ENCODE measurements at places on chromosomes 4 and X.

DNA sequence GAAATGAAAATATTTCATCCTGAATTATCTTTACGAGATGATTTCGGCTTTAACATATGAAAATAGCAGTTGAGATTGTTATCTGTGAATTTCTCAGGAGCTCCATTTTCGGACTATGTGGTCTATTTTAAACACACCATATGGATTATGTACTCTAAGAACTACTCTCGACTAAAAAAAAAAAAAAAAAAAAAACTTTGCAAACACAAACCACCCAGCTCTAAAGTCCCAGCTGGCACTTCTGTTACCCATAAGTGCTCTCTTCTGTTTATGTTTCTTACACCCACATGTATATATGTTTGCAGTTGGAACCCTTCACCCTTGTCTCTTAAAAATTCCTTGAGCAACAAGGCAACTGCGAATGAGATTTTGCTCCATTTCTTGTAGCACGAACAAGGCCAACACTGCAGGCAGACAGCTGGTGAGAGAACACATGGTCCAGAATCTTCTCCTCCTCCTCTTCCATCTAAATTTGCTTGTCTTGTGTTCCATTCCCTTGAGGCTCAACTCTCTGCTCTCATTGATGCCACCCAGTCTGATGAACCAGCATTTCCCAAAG lies 172.7 kb upstream of the HCCS start:
- no peak for DNase-seq

DNA sequence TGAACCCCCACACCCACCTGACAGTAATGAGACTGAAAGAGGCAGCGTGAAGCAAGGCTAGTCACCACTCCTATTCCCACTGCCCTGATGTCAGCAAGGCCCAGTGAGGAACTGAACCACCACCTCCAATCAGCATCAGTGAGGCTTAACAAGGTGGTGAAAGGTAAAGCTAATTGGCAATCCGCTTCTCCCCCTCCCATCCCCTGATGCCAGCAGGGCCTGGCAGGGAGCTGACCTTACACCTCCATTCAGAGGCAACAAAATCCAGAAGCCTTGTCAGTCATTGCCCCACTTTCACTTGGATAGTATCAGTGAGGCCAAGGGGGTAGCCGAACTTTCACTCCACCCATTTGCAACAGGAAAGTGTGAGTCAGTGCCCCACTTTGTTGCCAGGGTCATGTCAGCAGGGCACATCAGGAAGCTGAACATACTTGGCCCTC lies 60.8 kb downstream of the AWAT2 start:
- peak; percentile 2 for DNase-seq

DNA sequence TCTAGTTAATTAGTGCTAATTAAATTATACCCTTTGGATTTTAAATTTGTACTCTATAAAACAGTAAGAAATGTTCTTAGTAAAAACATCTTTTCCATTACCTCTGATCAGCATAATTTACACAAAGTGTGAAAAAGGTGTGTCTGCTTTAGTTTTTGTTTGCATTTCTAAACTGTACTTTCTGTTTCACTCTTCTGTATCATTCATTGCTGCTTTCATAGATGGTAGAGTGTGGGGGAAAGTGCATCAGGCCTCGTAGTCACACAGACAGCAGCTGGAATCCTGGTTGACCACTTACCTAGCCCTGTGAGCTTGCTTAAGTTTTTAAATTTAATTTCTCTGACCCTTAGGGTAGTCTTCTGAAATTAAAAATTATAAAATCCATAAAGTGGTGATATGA lies 275.4 kb upstream of the PITX2 start:
- no peak for DNase-seq

- DNase-seq, result no peak
Observed at GRCh38 chrX:145848448-145848847, 30.8 kb downstream of the SLITRK2 start.

DNA sequence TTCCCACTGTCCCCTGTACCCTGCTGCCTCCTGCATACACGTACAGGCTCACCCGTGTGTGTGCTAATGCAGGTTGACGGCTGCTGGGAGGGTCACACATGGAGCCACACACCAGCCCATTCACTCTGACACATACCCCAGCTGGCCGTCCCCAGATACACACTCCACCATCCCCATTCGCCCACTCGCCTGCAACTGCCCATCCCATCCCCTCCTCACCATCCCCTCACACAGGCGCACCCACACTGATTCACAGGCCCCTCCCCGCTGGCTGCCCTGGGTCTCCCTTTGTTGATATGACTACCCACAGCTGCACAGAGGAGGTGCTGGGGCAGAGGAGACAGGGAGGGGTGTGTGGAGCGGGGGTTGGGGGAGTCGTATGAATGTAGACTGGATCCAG lies 25.7 kb downstream of the PJA1 start:
- no peak for DNase-seq

- DNase-seq, result no peak
Observed at GRCh38 chr4:108454227-108454626, 166.1 kb upstream of the RPL34 start.

GRCh38 chr4:36211084-36211483 lies 33.2 kb downstream of the ARAP2 start:
- DNase-seq, result no peak

DNA sequence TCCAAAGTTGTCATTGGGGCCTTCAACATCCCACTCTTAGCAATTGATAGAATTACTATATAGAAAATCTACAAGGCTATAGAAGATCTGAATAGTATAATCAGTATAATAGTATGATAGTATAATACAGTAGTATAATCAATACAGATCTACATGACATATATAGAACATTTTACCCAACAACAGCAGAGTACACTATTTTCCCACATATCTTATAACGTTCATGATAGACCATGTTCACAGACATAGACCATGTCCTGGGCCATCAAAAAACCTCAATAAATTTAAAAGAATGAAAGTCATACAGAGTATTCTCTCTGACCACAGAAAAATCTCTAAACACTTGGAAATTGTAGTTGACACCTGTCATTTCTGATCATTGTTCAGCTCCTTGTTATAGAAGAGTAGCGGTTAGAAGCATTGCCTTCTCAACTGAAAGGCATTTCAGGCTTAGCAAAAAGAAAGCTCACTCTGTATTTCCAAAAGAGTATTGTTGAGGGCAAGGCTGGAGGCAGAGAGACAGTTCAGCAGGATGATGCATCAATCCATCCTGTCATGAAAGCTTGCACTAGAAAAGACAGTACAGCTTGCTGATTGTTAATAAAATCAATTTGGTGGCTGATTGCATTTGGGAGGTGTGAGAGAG lies 38.8 kb upstream of the ARMCX5 start:
- DNase-seq, result no peak

- DNase-seq, result peak; percentile 9
Observed at GRCh38 chr4:78691334-78691754, 84.8 kb upstream of the BMP2K start.

GRCh38 chr4:6633091-6633906 lies 7.2 kb upstream of the MRFAP1 start:
- peak; percentile 3 for DNase-seq

GRCh38 chrX:74788545-74789086 lies 136.6 kb downstream of the NEXMIF start:
- no peak for DNase-seq

DNA sequence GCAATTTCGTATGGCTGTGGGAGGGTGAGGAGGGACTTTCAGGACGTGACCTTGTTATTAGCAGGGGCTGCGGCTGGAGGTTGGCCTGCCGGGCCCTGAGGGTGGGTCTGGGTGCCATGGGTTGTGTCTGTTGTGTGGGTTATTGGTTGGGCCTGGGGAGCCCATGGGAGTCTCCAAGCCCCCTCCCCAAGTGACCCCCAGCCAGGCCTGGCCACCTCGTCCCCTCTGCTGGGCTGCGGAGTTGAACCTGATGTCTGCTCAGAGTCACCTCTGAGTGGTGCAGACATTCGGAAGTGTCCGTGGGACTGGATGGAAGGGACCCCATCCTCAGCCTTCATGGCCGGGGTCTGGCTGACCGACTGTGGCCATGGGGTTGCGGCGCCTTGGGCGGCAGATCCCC lies 67.7 kb downstream of the TRMT44 start:
- DNase-seq, result no peak

- no peak for DNase-seq
Observed at GRCh38 chr4:162866565-162866964, 300.1 kb downstream of the NAF1 start.

DNA sequence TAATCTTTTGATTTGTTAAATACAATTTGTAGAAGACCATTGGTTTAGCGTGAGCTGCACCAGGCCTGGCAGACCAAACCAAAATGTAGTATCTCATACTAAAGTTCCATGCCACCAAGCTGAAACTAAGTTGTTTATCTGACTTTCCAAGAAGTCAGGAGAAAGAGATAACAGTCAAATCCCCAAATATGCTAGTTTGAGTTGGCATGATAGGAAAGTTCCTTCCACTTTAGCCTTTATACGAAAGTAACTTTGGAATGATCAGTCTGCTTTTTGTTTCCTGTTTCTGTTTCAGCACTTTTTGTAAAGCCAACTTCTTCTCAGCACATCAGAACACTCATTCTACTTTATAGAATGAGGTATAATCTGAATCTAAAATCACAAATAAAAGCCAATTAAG lies 449.2 kb downstream of the GRXCR1 start:
- DNase-seq, result no peak

DNA sequence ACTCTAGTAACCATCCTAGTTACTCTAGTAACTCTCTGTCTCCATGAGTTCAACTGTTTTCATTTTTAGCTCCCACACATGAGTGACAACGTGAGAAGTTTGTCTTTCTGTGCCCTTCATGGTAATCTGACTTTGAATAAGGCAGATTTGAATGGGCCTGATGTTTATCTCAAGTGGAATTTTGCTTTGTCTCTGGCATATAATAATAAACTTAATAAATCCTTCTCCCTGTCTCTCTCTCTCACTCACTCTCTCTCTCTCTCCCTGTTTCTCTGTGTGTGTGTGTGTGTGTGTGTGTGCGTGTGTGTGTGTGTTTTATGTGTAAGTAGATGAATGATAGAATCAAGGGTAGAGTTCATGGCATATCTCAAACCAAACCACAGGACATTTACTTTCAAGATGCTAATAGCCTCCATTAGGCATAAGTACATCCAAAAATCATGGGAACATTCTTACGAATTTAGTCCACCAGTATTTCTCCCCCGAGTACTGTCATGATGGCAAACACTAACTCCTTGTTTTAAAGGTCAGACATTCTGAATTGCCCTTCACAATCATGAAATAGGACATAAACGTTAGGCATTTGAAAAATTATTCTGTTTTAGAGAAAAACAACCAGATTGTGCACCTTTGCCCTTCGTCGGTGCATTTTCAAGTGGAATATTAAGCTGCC lies 193.1 kb downstream of the SPATA18 start:
- no peak for DNase-seq

- DNase-seq, result no peak
Observed at GRCh38 chrX:55342533-55343501, 78.1 kb upstream of the PAGE3 start.

- no peak for DNase-seq
Observed at GRCh38 chrX:11580789-11581188, 84.9 kb downstream of the ARHGAP6 start.

- DNase-seq, result no peak
Observed at GRCh38 chr4:2865196-2865780, 21.6 kb downstream of the ADD1 start.

- no peak for DNase-seq
Observed at GRCh38 chr4:175705407-175705806, 106.7 kb downstream of the GPM6A start.

- DNase-seq, result no peak
Observed at GRCh38 chr4:185016101-185016940, 2.0 kb upstream of the HELT start.

- peak; percentile 6 for DNase-seq
Observed at GRCh38 chr4:76830964-76831703, 66.8 kb downstream of the SOWAHB start.

DNA sequence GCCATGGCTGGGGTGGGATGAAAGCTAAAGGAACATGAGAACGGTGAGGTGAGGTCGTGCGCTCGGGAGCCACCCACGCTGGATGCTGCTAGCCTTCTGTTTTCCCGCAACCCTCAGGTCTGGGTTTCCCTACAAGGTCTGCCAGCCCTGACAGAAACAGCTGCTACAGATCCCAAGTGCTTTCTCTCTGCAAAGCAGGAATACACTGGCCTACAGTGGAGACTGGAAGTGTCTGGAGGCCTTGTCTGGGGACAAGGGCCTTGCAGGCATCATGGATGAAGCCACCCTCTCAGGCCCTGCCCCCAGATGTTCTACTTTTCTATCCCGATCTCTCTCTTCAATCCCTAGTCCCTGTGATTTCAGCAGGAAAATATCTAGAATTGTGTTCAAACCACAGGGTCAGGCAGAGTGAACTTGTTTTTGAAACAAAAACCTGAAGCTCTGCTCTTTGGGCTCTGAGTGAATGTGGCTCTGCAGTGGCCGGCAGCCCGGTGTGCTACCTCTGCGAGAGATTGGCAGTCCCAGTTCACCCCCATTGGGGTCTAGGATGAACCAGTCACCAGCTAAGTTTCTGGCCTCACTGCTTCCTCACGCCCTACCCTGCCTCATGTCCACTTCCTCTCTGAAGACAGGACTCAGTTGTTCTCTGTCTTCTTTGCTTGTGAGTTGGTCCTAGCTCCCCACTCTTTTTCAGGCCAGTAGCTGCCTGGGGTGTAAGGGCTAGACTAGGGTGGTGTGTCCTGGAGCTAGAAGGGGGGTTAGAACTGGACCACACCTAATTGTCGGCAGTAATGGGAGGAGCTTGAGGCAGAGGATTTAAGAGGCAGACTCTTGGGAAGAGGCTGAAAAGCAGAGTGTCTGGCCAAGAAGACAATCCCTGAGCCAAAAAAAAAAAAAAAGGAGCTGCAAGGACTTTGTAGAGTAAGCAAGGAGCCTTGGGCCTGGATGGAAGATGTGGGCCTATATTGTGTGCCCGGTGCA lies 89.6 kb downstream of the RTL5 start:
- DNase-seq, result no peak

- no peak for DNase-seq
Observed at GRCh38 chr4:164512124-164512523, 241.8 kb upstream of the SMIM31 start.

GRCh38 chrX:133574716-133575115 lies 159.4 kb upstream of the GPC4 start:
- DNase-seq, result no peak

DNA sequence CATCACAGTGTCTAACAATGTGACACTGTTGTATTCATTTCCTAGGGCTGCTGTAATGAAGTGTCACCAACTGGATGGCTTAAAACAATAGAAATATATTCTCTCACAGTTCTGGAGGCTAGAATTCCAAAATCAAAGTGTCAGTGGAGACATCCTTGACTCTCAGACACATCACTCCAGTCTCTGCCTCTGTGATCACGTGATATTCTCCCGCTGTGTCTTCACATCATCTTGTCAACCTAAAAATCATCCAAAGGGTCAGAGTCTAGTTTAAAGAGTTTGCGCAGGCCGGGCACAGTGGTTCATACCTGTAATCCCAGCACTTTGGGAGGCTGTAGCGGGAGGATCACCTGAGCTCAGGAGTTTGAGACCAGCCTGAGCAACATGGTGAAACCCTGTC lies 36.6 kb upstream of the HPSE start:
- DNase-seq, result no peak

DNA sequence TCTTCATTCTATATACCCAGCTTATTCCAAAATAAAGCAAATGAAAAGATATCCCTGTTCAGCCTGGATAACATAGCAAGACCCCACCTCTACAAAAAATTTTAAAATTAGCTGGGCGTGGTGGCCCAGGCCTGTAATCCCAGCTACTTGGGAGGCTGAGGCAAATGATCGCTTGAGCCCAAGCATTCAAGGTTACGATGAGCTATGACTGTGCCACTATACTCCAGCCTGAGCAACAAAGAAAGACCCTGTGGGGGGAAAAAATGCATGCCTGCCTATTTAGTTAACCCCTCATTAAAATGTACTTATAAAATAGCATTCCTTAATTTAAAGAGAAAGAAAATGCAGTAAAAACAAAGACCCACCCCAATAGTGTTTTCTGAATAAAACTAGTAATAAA lies 9.3 kb downstream of the PRSS12 start:
- no peak for DNase-seq
